ENCODE measurements at places on chromosomes 5 and 9.

- peak; percentile 84 for DNase-seq
Observed at GRCh38 chr5:112921833-112922817, at the start of gene REEP5. Gene REEP5, minus strand, starts transcription at chr5:112922227. Its CDS starts 37 bp downstream, at chr5:112922190.

- no peak for DNase-seq
Observed at GRCh38 chr5:147901599-147902039, 4.7 kb downstream of the C5orf46 start.

DNA sequence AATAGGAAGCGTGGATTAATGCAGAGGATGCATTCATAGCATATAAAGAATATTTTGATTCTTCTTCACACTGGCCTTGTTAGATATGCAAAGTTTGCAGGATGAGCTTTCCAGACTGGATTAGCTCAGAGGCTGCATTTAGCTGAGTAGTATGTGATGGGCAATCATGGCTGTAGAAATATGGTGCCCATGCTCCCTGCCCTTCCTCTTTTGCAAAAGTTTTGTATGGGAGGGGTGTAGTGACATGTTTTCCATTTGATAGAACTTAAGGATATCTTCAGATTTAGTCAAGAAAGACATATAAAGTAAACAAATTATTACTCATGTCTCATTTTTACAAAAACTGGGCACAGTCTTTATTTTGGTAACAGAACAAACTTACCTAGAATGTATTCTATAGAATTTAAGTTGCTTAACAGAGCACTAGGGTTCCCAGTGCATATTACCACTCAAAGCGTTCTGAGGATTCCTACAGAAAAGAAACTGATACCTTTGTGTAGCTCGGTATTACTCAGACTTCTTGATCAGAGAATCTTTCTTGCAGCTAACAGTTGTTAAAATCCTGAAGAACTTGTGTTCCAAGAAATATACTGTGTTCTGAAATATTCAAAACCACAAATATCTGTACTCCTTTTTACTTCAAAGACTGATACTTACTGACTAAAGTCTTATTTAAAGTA, 9.8 kb downstream of the GTF3C4 start:
- DNase-seq = no peak

DNA sequence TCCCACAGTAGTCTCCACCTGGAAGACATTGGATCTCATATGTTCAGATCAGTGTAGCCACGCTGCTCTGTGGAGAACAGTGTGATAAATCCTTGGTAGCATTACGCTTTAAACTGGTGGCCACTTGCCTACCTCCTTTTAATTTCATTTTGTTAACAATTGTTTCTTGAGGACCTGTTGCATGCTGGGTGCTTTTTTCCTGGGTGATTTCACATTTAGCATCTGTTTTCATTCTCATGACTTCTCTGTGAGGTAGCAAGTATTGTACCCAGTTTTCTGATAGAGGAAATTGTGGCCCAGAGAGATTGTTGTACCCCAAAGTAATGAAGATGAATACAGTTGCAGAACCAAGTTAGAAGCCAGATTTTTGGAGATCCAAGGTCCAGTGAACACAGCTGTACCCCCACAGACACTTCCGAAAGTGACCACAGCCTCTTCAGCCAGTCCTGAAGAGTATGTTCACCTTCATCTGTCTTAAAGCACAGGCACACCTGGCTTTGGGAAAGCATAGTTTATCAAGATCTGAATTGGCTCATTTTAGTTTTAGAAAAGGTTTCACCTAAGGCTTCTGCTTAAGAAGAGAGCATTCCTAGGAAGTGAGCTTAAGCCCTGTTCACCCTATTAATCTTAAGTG, 75.2 kb downstream of the F2RL2 start:
- DNase-seq = no peak

- DNase-seq = no peak
Observed at GRCh38 chr5:89064054-89064453, 181.1 kb upstream of the MEF2C start.

DNA sequence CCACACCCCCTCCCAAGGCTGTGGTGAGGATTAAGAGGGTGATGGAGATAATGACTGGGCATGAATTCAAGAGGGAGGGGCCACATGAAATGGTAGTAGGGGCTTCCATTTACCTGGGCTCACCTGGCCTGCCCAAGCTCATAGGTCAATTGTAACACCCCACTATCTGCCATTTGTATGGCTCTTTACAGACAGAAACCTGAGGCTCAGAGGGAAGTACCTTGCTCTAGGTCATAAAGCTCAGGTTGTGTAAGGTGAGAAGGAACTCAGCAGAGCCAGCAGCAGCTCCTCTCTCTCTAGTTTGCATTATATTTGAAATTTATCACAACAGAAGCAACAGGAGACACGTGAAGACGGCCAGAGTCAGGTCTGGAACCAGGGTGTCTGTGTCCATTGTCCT, 133.4 kb upstream of the ALDH1B1 start:
- no peak for DNase-seq

DNA sequence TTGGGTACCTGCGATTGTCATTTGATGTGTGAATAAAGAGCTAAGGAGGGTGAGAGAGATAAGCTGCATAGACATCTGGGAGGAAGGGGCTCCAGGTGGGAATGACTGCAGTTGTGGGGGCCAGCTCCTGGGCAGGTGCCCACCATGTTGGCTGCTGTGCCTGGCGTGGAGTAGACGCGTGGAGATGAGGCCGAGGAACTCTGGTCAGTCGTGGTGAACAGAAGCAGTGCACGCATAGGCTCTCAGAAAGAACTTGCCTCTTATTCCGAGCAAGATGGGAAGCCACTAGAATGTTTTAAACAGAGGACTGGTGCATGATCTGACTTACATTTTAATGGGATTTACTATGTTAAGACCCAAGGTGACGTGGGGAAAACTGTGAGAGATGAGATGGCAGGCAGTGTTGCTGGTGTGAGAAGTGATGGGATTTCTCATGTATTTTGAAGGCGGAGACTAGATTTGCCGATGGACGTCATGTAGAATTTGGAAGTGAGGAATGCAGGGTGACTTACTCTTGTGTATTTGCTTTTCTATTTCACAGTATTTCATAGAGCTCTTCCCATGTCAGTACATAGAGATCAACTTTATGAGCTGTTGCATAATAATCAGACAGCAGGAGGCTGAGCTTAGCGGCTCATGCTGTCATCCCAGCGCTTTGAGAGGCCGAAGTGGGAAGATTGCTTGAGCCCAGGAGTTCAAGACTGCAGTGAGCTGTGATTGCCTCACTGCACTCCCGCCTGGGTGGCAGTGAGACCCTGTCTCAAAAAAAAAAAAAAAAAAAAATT, 71.1 kb downstream of the EHMT1 start:
- no peak for DNase-seq

DNA sequence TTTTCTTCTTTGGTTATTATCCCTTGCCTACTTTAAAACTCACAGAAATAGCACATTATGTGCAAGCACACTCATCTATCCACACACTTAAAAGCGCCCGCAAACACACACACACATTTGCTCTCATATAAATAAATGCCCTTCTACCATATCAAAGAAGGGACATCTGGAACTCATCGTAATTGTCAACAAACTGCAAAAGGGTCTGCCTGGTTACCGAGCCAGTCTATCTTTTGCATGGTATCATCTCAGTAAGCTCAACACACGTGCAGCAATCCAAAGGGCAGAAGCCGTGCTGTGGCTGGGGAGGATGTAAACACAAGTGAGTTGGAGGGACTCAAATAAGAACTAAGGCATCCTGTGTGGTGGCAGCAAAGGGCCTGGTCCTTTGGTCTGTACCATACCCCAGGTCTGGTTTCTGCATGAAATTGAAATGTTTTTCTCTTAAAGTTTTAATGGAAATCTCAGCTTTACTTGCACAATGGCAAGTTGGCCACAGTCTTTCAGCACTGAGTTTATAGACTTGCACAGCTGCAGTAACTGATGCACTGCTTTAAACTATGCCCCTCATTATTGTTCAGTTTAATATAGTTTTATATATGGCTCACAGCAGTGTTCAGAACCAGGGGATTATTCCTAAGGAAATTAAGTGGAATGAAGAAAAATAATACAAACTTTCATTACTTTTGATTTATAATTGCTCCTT, 331.0 kb downstream of the ADAMTS6 start:
- no peak for DNase-seq

DNA sequence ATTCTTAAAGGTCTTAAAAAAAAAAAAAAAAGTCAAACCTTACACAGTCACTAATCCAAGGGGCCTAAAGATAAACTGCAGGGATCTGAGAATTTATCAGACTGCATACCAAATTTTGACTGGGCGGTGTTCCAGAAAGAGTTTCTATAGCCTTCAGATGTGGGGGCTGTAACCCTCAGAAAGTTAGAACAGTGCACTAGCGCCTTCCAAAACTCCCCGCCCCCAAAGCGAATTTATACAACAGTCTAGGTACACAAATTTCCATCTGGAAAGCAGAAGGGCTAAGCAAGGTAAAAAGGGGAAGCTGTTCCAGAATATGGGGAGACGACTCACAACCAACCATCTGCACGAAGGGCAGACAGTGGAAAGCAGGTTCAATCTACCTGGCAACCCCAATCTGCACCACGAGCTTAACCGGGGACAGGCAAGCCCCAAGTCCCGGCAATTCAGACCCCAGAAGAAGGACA, 813 bp downstream of the ERMP1 start:
- DNase-seq = no peak

DNA sequence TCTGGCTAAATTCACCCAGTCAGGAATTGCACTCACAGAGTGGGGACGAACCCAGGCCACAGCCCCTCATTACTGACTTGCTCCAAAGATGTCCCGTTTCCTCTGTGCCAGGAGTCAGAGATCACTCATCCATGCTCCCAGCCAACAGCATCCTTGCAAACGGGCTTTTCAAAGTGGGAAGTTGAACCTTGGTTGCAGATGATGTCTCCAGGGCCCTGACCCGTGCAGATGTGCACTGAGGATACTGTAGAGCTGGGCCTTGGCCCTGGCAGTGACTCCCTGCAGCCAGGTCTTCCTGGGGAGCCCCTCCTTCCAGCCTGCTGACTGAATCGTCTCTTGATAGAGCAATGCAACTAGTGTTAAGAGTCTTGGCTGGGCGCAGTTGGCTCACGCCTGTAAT, 22.3 kb downstream of the TCF7 start:
- DNase-seq = no peak

DNA sequence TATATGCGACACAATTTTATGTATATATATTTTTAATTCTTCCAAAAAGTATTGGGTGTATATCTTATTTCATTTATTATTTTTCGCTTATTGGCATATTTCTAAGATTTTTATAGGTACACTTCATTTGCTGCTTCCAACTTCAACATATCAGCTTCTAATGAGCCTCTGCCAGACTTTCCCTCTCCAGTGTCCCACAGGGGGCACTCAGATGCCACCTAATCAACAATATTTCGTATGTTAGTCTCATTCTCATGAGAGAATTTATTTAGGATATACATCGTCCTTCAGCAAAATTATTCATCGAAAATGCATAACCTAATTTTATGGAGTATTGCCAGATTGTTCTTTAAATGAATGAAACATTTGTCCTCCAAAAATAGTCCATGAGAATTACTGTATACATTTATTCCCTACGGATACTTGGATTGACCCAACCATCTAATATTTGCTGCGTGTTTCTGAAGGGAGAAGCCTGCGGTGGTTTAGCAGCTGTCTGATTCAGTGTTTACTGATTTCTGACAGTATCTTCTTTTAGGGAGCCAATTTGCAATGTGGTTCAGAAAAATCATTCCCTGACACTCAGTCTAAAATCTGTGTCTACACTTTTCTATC, 100.6 kb upstream of the SELENOP start:
- peak; percentile 5 for DNase-seq

DNA sequence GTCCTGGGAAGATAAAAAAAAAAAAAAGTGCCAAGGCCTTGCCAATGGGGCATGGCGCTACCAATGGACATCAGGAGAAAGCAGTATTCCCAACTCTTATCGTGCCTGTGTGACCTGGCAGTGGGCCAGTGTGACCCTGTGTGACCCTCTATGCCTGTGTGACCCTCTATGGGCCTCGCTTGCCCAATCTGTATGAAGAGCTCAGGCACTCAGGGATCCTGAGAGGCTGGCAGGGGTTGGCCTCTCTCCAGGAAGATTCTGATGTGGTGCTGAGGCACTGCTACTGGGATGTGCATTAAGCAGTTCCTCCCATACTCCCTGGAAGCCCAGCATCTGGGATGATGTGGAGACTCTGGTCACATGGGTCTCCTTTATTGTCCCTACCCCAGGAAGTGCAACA, 179.2 kb downstream of the MACROH2A1 start:
- no peak for DNase-seq

DNA sequence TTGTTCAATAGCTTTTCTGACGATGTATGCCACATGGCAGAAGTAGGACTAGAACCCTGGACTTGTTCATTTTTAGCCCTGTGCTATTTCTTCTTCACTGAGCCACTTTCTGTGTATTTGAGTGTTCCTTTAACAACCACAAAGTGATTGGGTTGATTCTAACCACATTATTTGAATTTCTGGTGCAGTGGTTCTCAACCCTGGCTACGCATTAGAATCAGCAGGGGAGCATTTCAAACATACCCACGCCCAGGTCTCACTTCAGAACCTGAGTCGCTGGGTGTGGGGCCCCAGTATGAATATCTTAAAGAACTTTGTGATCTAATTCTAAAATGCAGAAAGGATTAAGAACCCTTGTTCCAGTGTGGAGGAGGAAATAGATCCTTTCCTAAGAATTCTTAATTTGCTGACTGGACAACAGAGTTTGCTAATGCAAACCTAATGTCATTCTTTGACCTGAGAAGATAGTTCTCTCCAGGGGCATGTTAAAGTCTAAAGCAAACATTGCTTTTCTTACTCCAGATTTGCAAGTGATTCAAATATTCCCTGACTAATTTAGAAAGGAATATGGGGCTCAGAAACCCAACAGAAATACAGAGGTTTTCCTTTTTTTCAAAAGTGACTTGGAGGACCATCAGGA, 75.4 kb upstream of the GDNF start:
- DNase-seq = no peak

Data from activated naive CD4-positive, alpha-beta T cell (primary cell).